Kidney (tissue), 22 donors: ENCODE measurements at places on chromosomes 7 and 10. TPM values are rescaled to one million over a fixed set of nuclear protein-coding genes. Genes with fewer than 3 reads are reported as not detected.
A peak's percentile ranks its signal among the peaks of the same experiment; 100 is the strongest.

Gene FAM25G
- not detected for total RNA-seq

Gene TMEM229A
- total RNA-seq = not detected

- DNase-seq = no peak
Measured at GRCh38 chr10:77661674-77662073, 24.1 kb upstream of the KCNMA1 start.

GRCh38 chr10:75011221-75011620, 100.2 kb upstream of the SAMD8 start:
- DNase-seq = no peak

DNA sequence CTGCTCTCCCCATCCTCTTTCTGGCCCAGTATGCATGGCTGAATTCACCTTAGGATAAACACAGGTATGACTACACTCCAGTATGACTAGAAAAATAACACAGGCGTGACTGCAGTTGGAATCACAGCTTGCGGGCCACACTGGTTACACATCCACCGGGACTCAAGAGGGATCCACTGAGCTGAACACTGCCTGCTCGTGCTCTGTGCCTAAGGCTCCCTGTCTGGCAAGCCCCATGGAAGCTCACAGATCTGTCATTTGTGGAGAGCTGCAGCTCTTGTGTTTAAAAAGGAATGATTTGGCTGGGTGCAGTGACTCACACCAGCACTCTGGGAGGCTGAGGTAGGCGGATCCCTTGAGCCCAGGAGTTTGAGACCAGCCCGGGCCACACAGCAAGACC, 26.8 kb downstream of the VOPP1 start:
- DNase-seq = no peak

- DNase-seq = peak; percentile 68
Measured at GRCh38 chr10:717458-717857, 28.0 kb upstream of the DIP2C start.

DNA sequence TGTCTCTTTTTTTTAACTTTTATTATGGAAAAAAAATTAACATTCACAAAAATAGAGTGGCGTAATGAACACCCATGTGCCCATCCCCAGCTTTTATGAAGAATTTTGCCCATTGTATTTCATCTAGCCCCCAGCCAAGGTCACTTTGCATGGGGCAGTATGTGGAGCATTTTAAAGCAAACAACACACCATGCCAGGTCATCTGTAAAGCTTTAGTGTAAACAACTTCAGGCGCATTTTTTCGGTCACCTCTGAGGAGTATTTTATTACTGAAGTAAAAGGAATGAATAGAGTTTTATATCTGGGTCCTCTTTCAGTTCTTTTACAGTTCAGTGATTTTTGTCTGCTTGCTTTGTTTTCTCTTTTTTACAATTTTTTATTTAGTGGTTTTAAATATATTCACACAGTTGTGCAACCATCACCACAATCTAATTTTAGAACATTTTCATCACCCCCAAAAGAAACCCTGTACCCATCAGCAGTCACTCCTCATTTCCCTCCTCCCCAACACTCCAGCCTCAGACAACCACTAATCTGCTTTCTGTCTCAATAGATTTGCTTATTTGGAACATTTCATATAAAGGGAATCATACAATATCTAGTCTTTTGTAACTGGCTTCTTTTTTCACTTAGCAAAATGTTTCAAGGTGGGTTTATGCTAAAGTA, 87.9 kb downstream of the SLC37A3 start:
- DNase-seq = no peak

DNA sequence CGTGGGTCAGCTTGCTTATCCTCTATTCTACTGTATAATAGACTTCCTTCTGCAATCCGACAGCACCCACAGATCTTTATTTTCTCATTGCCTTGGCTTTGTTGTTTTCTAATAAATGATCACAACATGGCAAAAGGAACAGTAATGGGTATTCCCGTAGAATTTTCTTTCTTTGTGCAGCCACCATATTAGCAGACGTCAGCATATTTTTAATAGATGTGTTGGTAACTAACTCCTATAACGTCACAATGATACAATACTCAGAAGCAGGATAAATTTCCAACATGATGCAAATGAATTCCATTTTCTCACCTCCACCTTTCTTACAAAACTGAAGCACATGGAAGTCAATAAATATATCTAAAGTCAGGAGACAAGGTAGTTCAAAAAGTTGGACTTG, 617.6 kb downstream of the MAGI2 start:
- DNase-seq = no peak

DNA sequence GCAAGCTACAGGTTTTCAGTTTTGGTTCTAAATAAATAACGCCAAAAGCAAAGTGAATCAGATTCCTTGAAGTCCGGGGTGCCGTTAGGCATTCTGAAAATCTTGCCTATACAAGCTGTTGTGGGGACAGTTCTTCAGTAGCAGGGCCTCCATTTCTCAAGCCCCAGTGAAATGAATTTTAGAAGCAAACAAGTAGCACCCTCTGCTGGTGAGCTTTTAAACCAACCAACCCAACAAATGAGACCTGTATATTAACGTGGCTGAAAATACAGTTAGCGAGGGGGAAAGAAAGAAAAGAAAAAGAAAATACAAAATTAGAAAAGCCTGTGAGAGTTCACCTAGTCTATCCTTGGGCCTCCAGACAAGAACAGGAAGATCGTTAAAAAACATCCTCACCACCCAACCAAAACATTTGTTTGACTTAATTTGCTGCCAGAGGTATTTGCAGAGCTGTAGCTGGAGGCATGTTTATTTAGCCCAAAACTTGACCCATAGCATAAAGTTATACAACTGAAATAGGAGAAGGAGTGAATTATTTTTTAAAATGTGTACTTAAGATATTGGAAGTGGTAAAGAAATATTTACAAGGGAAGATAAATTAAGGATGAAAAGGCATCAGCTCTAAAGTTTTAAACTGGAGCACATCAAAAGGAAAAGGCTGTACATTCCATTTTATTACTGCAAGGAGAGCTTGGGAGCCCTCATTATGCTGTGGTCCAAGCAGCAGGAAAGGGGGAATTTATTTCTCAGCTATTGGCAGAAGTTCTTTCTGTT, 98.9 kb downstream of the DYNC1I1 start:
- peak; percentile 58 for DNase-seq
